ENCODE measurements at places on chromosomes 7 and 10.

DNA sequence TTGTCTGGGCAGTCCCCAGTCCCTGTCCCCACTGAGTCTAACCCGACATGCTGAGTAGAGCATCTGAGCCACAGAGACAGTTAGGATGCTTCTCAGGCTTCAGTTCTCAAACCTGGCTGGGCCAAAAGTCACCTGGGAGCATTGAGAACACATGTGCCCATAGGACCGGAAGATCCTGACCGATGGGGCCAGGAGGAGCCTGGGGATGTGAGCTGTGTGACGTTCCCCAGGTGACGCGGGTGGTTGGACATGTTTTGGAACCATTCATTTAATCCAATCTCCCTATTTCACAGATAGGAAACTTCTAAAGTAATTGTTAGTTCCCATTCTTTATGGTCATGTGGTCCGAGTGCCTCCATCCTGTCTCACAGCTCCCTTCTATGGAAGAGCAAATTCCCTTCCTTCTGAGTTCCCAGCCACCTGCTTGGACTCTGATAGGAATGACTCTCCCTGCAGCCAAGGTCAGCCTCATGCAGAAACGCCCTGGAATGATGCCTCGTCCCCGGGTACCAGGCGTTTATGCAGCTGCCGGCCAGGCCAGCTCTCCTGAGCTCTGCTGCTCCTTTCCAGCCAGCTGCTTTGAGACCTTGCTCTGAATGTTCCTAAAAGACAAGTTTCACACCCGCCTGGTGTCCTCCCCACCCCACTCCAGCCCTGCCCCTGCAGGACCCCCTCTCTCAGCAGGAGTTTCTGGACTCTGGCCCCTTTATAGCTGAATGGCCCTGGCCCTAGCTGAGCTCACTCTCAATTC, 166.5 kb upstream of the RHEB start:
- peaks cover 14% of the 10 kb centered on the region for H3K4me1 ChIP-seq
- H3K27me3 ChIP-seq, result no peaks in the 10 kb centered on the region
- H3K27ac ChIP-seq, result no peak overlapping the region
- H3K4me3 ChIP-seq, result no peak overlapping the region

DNA sequence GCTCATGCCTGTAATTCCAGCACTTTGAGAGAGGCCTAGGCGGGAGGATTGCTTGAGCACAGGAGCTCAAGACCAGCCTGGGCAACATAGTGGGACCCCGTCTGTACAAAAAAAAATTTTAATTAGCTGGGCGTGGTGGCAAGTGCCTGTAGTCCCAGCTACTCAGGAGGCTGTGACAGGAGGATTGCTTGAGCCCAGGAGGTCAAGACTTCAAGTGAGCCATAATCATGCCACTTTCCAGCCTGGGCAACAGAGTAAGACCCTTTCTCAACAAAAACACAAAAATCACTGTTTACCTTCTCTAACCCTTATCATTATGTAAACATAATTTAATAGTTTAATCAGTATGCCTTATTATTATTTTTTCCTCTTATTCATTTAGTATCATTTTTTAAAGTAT, 44.5 kb downstream of the GBF1 start:
- no peak overlapping the region for H3K27ac ChIP-seq
- H3K36me3 ChIP-seq, result no peaks in the 10 kb centered on the region
- DNase-seq, result no peak
- H3K4me3 ChIP-seq, result no peak overlapping the region

GRCh38 chr10:70319183-70319582, 35.4 kb upstream of the NPFFR1 start:
- H3K27me3 ChIP-seq, result no peaks in the 10 kb centered on the region
- H3K4me1 ChIP-seq, result peaks cover 1% of the 10 kb centered on the region
- H3K36me3 ChIP-seq, result no peaks in the 10 kb centered on the region
- no peak for DNase-seq
- no peak overlapping the region for H3K4me3 ChIP-seq

DNA sequence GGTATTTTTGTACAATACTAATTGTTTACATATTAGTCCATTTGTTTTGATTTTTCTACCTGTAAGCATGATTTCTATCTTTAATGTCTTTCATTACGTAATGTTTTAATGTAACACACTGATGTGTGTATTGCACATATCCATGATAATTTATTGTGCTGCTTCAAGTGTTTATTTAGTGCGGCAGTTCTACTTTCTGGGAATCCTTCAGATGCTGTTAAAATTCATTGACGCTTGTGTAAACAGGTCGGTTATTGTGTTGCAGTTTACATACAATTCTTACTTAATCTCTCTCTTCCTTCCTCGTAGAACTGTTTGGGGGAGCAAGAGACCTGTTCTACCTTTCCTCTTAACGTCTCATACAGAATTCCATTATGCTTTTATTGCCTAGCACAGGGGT, 6.9 kb downstream of the TMEM60 start:
- no peak overlapping the region for H3K4me3 ChIP-seq
- no peaks in the 10 kb centered on the region for H3K4me1 ChIP-seq
- peaks cover 2% of the 10 kb centered on the region for H3K36me3 ChIP-seq
- no peaks in the 10 kb centered on the region for H3K27me3 ChIP-seq
- no peak for DNase-seq
- H3K27ac ChIP-seq, result no peak overlapping the region

GRCh38 chr10:104638861-104639589, 2.1 kb upstream of the SORCS3 start:
- no peak overlapping the region for H3K27ac ChIP-seq
- H3K4me1 ChIP-seq, result peaks cover 2% of the 10 kb centered on the region
- peak; percentile 46 for DNase-seq
- H3K4me3 ChIP-seq, result peak overlapping the region; percentile 70

DNA sequence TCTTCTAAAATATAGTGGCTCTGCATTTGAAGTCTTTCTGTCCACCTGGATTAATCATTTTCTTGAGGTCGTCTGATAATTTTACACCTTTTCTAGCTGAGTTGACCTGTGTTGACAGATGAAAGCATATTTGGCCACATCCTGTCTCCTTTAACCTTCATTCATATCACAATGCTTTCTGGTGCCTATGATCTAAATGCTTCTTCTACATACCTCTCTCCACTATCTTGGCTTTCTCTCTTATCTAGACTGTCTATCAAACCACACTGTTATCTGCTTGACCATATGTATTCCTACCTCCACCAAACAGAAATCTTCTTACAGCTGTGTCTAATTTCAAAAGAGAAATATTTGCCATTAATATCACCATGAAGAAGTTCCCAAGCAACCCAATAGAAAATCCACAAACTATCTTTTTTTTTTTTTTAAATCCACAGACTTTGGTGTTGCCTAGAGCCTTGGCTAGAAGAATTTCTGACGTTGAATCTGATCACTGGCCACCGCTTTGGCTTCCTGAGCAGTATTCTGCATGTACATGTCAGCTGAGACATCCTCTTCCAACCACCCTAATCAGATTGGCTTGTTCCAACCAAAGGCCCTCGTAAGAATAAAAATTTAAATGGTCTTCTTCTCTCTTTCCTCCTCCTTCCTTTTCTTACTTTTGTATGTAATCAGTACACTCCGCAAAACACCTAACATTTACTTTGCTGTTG, 66.3 kb upstream of the SP4 start:
- no peaks in the 10 kb centered on the region for H3K27me3 ChIP-seq
- no peaks in the 10 kb centered on the region for H3K4me1 ChIP-seq
- no peaks in the 10 kb centered on the region for H3K36me3 ChIP-seq
- no peak overlapping the region for H3K27ac ChIP-seq

GRCh38 chr7:41339913-41340676, 362.8 kb downstream of the INHBA start:
- H3K36me3 ChIP-seq, result no peaks in the 10 kb centered on the region
- no peaks in the 10 kb centered on the region for H3K4me1 ChIP-seq
- no peak for DNase-seq
- no peaks in the 10 kb centered on the region for H3K27me3 ChIP-seq
- H3K4me3 ChIP-seq, result no peak overlapping the region
- no peak overlapping the region for H3K27ac ChIP-seq

- H3K27me3 ChIP-seq, result no peaks in the 10 kb centered on the region
- DNase-seq, result no peak
- H3K4me1 ChIP-seq, result no peaks in the 10 kb centered on the region
- no peaks in the 10 kb centered on the region for H3K36me3 ChIP-seq
- H3K27ac ChIP-seq, result no peak overlapping the region
These were observed 578.5 kb downstream of the GALNT17 start for GRCh38 chr7:71710442-71710841.

DNA sequence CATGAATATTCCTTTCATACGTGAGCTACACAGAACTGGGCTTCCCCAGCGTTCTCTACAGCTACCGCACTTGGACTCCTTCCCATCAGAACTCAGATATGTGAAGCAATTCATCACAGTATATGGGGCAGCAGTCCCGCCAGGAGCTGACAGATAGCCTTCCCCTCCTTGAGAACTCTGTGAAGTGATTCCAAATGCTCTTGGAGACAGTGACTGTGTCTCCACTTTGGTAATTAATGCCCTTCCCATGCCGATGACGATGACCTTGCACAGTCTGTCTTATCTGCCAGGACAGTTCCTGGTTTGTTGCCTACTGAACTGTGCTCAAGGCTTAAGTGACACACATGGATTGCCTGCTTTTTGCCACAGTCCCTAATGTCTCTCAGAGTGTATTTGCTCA, 75.0 kb upstream of the AFAP1L2 start:
- H3K27ac ChIP-seq, result no peak overlapping the region
- H3K27me3 ChIP-seq, result no peaks in the 10 kb centered on the region
- H3K36me3 ChIP-seq, result peaks cover 45% of the 10 kb centered on the region
- H3K4me1 ChIP-seq, result peaks cover 11% of the 10 kb centered on the region

GRCh38 chr10:97135464-97135863, 50.3 kb downstream of the SLIT1 start:
- H3K27me3 ChIP-seq, result no peaks in the 10 kb centered on the region
- DNase-seq, result no peak
- peaks cover 63% of the 10 kb centered on the region for H3K4me1 ChIP-seq
- no peaks in the 10 kb centered on the region for H3K36me3 ChIP-seq
- H3K27ac ChIP-seq, result no peak overlapping the region
- no peak overlapping the region for H3K4me3 ChIP-seq

DNA sequence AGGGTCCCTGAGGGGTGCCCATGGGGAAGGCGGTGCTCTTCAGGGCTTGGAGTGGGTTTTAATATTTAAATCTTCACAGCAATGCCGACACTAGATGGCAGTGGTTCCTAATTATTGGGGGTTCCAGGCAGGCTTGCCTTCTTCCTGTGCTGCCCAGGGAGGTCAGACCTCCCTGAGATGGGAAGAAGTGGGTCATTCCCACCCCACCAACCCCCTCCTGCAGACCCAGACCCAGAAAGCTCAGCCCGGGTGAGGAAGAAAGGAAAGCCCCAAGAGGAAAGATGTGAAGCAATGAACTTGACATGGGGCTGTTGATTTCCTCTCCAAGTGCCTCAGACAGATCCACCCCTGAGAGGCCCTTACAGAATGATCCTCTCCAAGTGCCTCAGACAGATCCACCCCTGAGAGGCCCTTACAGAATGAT, 85.1 kb upstream of the LANCL2 start:
- DNase-seq, result peak; percentile 68
- no peak overlapping the region for H3K27ac ChIP-seq
- H3K27me3 ChIP-seq, result peaks cover 9% of the 10 kb centered on the region
- H3K4me1 ChIP-seq, result no peaks in the 10 kb centered on the region

GRCh38 chr7:132895231-132895630, 186.7 kb downstream of the CHCHD3 start:
- H3K36me3 ChIP-seq, result no peaks in the 10 kb centered on the region
- DNase-seq, result no peak
- no peak overlapping the region for H3K27ac ChIP-seq
- no peak overlapping the region for H3K4me3 ChIP-seq

DNA sequence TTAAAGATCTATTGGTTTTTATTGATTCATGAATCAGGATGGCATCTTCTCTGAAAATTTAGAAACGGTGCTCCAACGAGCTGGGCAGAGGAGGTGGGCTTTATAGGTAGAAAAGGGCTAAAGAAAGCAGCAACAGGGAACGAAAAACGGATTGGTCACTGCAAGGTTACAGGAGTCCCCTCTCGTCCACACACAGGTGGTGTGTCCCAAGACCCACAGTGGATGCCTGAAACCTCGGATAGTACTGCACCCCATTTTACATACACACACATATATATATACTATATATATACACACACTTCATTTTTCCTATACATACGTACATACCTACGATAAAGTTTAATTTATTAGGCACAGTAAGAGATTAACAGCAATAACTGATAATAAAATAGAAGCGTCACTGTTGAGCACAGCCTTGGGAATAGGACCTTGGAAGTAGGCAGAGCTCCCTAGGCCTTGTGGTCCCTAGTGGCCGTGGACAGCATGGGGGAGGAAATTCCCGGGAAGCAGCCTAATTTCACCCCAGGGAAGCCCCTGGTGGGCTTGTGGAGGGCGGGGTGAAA, 737 bp upstream of the NUB1 start:
- peaks cover 2% of the 10 kb centered on the region for H3K27me3 ChIP-seq
- peaks cover 5% of the 10 kb centered on the region for H3K36me3 ChIP-seq
- no peak overlapping the region for H3K4me3 ChIP-seq
- DNase-seq, result no peak

- no peak overlapping the region for H3K27ac ChIP-seq
- no peaks in the 10 kb centered on the region for H3K36me3 ChIP-seq
- DNase-seq, result no peak
- H3K4me1 ChIP-seq, result peaks cover 11% of the 10 kb centered on the region
These were observed 101.4 kb upstream of the FAM133B start for GRCh38 chr7:92691578-92691977.

DNA sequence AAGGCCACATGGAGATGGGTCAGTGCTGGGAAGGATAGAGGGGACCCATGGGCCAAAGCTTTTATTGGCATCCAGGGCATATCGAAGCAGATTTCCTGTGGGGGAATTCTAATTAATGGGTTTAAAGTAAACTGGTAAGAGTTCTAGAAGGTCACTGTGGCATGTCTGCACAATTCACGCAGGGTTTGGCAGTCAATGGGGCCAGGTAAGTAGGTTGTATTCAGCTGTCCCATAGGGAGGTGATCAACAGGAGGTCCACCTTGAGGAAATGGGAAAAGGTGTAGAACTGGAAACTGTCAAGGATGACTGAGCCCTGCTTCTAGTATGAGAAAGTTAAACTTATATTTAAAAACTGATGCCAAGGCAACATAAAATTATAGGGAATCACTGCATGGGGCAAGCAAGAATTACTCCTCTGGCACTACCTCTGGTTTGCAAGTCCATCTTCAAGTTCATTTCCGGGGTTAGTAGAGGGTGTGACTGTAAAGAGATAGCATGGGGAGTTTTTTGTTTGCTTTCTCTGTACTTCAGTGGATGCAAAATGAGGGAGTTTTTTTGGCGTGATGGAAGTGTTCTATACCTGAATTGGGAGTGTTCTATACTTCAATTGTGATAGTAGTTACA, 22.5 kb downstream of the TBC1D12 start:
- no peaks in the 10 kb centered on the region for H3K27me3 ChIP-seq
- no peak overlapping the region for H3K4me3 ChIP-seq
- DNase-seq, result no peak
- H3K36me3 ChIP-seq, result no peaks in the 10 kb centered on the region
- H3K4me1 ChIP-seq, result no peaks in the 10 kb centered on the region

DNA sequence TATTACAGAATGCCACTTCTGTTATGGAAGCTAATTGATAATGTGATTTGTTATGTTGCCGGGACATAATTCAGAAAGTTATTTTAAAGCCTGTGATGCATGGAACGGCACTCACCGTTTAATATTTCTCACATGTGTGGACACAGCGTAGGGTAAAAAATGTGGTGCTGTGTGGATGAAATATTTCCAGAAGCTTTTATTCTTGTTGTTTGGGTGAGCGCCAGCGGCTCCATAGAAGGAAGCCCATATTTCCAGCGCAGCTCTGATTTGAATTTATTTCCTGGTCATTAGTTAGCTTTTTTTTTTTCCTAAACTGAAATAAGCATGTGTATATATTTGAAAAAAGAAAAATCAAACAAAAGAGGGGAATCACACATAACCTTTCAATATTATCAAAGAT, 20.2 kb upstream of the NKX6-2 start:
- no peaks in the 10 kb centered on the region for H3K36me3 ChIP-seq
- DNase-seq, result no peak
- no peak overlapping the region for H3K27ac ChIP-seq
- no peak overlapping the region for H3K4me3 ChIP-seq
